Natural killer cell (primary cell): ENCODE measurements at places on chromosomes 16 and 17. TPM values are rescaled to one million over a fixed set of nuclear protein-coding genes. Genes with fewer than 3 reads are reported as not detected.

GRCh38 chr17:58764373-58764772 lies 8.7 kb downstream of the PPM1E start:
- no peak for DNase-seq

DNA sequence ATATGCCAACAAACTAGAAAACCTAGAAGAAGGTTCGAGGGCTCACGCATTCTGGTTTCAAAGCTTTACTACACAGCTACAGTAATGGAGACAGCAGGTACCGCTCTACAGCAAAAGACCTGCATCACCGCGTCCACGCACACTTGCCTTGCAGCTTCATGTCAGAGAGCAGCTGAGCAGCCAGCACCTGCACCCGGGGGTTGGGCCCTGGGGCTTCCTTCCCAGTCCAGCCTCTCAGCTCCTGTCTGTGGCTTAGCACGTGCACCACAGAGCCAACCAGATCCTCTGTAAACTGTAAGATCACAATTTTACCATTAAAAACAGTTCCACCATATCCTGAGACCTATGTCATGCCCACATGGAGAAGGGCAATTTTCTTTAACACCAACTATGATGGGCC lies 15.3 kb downstream of the MEAK7 start:
- DNase-seq = no peak

- no peak for DNase-seq
These were observed 177.8 kb downstream of the PRKCA start for GRCh38 chr17:66480243-66480642.

- DNase-seq = no peak
These were observed 15.8 kb downstream of the RAI1 start for GRCh38 chr17:17696882-17697633.

- DNase-seq = no peak
These were observed 665 bp upstream of the MT1M start for GRCh38 chr16:56631832-56632155.

IL21R gene
- 24.3 TPM for total RNA-seq

AKAP10 gene
- 48.6 TPM for total RNA-seq
